ENCODE measurements at places on chromosomes 13 and 19.

DNA sequence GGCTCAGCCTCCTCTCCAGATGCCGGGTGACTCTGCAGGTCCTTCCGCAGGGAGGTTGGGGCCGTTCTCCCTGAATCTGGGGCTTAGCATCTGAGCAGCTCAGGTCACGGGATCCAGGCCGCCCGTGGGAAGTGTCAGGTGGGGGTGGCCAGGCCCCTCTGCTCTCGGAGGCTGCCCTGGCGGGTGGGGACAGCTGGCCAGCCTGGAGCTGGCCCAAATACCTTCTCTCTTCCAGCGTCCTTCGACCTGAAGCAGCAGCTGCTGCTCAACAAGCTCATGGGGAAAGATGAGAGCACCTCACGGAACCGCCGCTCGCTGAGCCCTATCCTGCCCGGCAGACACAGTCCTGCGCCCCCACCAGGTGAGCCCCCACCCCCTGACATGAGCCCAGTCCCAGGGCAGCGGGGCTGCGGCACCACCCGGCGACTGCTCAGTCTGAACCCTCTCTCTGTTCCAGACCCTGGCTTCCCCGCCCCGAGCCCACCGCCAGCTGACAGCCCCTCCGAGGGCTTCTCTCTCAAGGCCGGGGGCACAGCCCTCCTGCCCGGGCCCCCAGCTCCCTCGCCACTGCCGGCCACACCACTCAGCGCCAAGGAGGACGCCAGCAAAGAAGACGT lies 19.1 kb downstream of the PEX11G start:
- no peak for DNase-seq

GRCh38 chr19:13447978-13448377 lies 58.3 kb downstream of the CACNA1A start:
- no peak for DNase-seq

DNA sequence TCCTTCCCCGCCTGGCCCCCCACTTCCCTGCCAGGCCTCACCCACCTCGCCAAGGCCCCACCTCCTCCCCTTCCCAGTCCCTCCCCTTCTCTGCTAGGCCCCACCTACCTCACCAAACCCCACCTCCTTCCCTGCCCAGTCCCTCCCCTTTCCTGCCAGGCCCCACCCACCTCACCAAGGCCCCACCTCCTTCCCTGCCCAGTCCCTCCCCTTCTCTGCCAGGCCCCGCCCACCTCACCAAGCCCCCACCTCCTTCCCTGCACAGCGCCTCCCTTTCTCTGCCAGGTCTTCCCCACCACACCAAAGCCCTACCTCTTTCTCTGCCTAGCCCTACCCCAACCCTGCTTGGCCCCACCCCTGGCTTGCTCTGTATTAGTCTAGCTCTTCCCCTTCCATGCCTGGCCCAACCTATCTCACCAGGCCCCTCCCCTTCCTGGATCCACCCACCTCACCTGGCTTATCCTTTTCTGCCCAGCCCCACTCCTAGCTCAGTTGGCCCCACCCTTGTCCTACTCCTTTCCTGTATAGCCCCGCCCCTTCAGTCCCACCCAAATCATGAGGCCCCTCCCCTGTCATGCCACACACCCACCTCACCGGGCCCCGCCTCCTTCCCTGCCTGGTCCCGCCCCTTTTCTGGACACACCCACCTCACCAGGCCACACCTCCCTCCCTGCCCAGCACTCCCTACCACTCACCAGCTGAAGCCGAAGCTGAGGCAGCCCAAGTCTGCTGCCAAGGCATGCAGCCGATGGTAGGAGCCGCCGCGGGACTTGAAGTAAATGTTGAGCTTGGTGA lies 16.2 kb downstream of the CERS1 start:
- no peak for DNase-seq

GRCh38 chr13:23963184-23963931 lies 66.1 kb upstream of the C1QTNF9B start:
- DNase-seq: no peak

GRCh38 chr13:95260031-95260525 lies 41.2 kb downstream of the ABCC4 start:
- DNase-seq: no peak

DNA sequence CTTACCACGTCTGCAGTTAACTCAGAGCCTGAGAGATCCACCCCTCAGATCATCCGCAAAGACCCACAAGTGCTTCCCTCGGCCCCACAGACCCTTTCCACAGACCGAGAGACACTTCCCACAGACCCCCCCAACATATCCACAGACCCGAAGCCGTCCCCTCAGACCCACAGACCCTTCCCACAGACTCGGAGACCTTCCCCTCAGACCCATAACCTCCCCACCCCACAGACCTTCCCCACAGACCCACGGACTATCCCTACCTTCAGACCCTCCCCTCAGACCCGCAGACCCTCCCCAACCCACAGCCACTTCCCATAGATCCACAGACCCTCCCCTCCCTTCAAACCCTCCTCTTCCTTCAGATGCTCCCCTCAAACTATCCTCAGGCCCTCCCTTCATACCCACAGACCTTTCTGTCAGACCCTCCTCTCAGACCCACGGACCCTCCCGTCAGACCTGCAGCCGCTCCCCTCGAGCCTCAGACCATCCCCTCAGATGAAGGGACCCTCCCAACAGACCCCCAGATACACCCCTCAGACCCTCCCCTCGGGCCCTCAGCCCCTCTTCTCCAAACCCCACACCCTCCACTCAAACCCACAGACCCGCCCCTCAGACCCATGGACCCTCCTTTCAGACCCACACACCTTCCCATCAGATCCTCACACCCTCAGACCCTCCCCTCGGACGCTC lies 20.1 kb upstream of the TFDP1 start:
- DNase-seq: no peak

GRCh38 chr19:12984143-12984627 lies 11.1 kb upstream of the NFIX start:
- no peak for DNase-seq

GRCh38 chr19:49916839-49917733 lies 11.9 kb upstream of the ATF5 start:
- no peak for DNase-seq

- no peak for DNase-seq
Observed at GRCh38 chr13:73850104-73850873, 283.9 kb downstream of the KLF12 start.

GRCh38 chr13:47813718-47814117 lies 187.4 kb downstream of the SUCLA2 start:
- no peak for DNase-seq

- DNase-seq: no peak
Observed at GRCh38 chr13:47135800-47136503, 239.1 kb upstream of the HTR2A start.

GRCh38 chr13:66001140-66001539 lies 1229.0 kb downstream of the PCDH9 start:
- no peak for DNase-seq

- no peak for DNase-seq
Observed at GRCh38 chr13:52788011-52788410, 48.4 kb upstream of the CNMD start.

DNA sequence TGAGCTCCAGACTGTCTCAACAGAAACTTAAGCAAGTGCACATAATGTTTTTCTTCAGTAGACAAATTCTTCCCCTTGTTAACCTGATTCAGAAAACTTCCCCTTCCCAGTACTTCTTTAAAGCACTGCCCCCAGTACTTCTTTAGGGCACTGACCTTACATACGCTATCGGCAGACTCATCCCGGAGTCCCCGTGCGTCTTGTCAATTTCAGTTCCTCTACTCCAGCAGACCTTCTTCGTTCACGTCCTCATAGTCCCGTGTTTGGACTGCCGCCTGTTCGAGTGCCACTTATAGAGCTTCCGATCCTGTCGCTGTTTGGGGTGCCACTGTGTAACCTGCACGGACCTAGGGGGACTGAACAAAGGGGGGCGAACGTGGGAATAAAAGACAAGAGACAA lies 29.0 kb downstream of the ZNF627 start:
- DNase-seq: no peak

GRCh38 chr19:48182434-48182833 lies 12.0 kb downstream of the ZSWIM9 start:
- no peak for DNase-seq

GRCh38 chr13:77397636-77398035 lies 70.7 kb upstream of the MYCBP2 start:
- no peak for DNase-seq

DNA sequence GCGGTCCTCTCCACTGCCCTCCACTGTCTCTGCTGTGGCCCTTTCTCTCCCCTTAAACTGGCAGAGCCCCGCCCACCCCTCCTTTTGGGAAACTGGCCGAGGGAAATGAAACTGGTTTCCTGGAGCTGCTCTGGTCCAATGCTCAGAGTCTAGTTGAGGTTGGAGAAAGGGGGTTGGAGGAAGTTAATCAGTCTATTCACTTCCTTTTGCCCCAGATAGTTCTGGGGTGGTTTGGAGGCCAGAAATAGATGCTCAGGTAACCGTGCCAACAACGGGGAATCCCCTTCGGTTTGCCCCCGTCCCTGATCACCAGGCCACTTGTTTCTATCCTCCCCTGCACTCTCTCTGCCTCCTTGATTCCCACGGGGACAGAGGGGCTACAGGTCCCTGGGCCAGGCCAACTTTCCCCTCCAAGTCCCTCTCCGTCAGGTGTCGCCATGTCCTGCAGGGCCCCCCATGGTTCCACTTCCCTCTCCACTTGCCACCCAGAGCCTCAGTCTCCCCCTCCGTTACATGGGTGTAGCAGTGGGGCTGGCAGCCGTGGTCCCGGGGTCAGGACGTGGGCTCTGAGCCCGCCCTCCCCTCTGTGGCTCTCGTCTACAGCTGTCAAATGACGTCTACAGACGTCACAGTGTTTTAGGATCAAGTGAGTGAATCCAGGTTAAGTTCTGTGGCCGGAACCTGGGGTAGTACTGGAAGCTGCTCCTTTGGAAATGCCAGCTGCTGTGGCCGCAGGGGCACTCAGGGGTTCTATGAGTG lies at the start of gene IL4I1:
TSS of gene IL4I1 (minus strand) at position 25 of the 759 bp plus-strand sequence. CDS start 727 bp downstream, outside the sequence.
- DNase-seq: peak; percentile 46

GRCh38 chr13:25608181-25608580 lies 236.4 kb downstream of the ATP8A2 start:
- DNase-seq: no peak

DNA sequence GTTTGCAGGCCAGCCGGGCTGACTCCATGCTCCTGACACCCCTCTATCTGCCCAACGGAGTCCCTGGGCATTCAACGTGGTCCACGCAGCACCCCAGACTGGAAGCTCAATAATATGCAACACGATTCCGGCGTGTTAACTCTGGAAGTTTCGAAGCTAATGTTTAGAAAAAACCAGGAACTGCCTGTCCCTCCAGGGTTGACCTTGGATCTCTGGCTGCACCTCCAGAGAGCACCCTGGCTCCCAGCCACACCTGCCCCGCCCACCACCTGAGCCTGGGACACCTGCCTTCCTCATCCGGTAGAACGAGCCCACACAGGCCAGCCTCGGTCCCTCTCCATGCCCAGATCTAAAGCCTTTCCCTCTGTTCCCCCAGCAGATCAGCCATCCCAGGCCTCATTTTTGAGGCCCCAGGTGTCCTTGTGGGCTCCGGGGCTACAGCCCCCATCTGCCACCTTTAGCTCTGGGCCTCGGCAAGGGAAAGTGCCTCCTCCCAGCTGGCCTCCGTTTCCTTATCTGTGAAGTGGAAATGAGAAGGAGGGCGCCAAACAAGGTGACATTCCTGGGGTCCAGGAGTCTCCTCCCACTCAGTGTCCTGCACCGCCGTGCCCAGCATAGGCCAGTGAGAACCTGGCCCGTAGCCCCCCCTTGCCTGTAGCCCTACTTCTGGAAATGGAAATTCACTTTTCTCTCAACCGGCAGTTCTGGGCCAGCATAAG lies 38.7 kb downstream of the KLF2 start:
- DNase-seq: no peak

DNA sequence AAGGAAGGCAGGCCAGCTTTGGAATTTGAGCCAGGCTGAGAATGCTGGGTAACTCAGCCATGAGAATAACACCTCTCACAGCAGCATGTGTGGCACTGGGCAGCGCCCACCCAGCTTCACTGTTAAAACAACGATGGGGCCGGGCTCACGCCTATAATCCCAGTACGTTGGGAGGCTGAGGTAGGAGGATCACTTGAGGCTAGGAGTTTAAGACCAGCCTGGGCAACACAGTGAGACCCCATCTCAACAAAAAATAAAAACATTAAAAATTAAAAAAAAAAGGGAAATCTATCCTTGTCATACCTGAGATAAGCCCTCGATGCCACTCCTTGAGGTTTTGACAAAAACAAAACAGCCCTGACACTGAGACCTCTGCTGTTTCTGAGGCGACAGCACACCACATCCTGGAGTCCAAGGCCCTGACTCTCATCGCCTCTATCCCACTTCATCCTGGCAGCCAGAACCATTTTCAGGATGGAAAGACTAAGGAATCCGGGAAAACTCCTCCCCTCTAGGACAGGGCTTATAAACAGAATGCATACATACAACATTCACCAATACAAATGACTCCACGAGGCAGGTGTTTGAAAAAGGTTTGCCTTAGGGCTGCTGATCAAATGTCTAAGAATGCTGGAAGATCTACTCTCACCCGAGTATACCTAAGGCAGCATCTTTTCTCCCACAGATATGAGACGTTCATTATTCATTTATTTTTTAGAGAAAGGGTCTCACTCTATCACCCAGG lies 22.6 kb upstream of the TIMM44 start:
- no peak for DNase-seq

- no peak for DNase-seq
Observed at GRCh38 chr19:51938936-51939335, 11.7 kb downstream of the ZNF613 start.

DNA sequence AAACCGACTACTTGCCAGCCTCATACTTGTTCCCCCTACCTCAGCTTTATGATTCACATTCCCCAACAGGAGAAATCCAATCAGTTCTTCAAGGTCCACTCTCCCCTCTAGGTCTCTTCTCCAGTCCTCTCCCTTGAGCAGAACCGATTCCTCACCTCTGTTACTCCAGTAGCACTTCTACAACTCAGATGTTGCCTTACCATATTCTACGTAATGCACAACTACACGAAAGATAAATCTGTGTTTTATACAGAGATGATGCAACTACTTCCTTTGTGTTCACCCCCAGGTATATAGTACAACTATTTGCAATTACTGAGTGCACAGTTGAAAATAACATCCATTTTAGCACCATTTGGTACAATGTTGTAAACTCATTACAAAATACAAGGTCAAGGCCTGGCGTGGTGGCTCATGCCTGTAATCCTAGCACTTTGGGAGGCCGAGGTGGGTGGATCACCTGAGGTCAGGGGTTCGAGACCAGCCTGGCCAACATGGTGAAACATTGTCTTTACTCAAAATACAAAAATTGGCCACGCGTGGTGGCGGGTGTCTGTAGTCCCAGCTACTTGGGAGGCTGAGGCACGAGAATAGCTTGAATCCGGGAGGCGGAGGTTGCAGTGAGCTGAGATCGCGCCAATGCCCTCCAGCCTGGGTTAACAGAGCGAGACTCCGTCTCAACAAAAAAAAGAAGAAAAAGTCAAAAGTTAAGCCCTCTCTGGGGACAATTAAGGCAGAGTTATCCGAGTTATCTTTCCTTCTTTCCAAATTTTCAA lies 2.8 kb upstream of the WBP4 start:
- DNase-seq: no peak

- peak; percentile 29 for DNase-seq
Observed at GRCh38 chr13:40306817-40307216, 359.6 kb downstream of the FOXO1 start.

- DNase-seq: peak; percentile 95
Observed at GRCh38 chr19:38850436-38850975, 720 bp upstream of the HNRNPL start.

GRCh38 chr13:51420681-51421490 lies 31.9 kb downstream of the INTS6 start:
- no peak for DNase-seq

GRCh38 chr13:97526556-97526955 lies 92.6 kb downstream of the RAP2A start:
- DNase-seq: no peak

Data from activated CD4-positive, alpha-beta T cell treated with anti-CD3 and anti-CD28 coated beads for 24 hours (primary cell).